ENCODE measurements at places on chromosomes 1 and 21.
A peak's percentile ranks its signal among the peaks of the same experiment; 100 is the strongest.

GRCh38 chr1:162560303-162561036 is 1.1 kb upstream of the UAP1 start:
- DNase-seq: peak; percentile 23

DNA sequence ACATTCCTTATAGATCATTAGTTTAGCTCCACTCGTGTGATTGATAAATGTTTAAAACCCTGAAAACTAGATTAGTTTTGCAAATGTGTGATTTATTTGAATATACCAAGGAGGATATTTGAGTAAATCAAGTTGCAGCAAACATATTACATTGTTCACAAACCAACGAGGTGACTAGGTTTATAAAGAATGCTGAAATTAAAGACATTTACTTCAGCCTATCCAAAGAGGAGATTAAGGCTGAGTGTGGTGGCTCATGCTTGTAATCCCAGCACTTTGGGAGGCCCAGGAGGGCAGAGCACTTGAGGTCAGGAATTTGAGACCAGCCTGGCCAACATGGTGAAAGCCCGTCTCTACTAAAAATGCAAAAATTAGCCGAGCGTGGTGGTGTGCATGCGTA is 34.1 kb downstream of the VTCN1 start:
- DNase-seq: no peak

GRCh38 chr1:245715291-245715701 is 560.5 kb downstream of the KIF26B start:
- DNase-seq: no peak

DNA sequence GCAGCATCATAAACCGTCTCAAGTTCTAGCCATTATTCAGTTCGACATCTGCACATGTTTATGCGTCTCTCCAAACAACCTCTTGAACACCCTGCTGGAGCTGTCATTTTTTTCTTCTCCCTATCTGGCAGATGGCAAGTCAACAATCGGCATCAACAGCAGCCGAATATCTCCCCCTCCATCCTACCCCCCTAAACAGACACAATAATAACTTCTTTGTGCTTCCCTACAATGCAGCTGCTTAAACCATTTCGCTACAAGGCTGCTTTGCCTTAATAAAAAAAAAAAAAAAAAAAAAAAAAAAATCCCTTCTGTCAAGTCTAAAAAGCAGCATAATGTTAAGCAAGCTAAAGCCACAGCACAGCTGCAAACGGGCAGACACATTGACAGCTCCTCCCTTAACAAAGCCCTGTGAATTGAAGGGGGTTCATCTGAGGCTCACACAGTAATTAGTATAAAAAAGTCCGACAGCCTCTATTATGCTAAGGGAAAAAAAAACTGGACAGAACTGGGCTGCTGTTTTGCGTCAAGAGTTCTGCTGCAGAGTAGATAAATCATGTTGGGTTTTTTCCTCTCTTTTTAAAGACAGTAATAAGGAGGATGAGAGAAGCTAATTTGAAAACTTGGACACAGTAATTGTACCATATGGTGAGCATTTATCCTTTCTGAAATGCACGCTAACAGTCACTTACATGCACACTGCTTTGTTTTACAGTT is 136.4 kb downstream of the AKT3 start:
- peak; percentile 73 for DNase-seq

DNA sequence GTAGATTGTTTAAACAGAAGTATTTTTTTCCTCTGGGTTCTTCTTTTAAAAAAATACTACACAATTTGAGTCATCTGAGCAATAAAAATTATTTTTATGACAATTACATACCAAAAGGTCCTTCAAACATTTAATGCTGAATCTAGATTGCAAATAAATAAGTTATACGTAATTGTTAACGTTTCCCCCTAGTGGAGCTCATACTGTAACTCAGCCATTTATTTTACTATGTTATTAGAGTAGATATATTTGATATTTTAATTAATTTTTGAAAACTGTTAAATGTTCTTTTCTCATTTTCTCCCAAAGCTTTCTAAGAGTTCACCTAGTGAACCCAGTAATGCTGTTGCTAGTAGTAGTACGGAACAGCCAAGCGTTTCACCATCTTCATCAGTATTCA is 33.5 kb downstream of the ZMYM1 start:
- no peak for DNase-seq

DNA sequence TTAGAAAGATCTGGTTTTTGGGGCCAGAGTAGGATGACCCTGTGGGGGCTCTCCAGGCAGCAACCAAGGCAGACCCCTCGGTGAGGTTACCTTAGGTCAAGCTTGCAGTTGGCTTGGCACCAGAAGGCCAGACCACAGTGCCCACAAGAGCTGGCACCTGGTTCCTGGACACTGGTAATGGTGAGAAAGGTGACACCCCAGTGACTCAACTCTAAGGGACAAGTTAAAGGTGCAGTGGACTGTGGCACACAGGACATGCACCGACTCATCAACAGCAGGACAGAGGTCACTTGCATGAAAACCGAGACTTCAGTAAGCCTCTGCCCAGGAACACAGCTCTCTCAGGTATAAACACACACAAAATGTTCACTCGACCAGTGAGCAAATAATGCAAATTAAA is 6.7 kb downstream of the LRRC38 start:
- DNase-seq: no peak

GRCh38 chr21:39531064-39531463 is 79.3 kb downstream of the SH3BGR start:
- peak; percentile 26 for DNase-seq

DNA sequence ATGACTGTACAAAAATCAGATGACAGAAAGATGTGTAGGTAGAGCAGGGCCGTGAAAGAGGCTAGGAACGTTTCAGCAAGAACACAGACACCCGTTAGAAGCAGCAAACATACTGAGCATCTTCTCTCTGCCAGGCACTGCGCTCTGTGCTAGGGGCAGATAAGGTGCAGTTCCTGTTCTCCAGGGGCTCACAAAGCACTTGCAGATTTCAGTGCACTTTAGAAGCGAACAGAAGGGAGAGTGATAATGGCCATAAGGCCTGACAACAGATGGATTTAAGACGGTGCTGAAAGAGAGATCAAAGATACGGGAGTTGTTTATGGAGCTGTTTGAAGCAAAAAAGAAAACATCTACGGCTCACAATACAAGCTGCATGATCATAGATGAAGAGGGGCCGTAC is 200.3 kb upstream of the FOXD3 start:
- DNase-seq: no peak

- DNase-seq: no peak
Measured at GRCh38 chr1:4797016-4797410, 142.6 kb downstream of the AJAP1 start.

DNA sequence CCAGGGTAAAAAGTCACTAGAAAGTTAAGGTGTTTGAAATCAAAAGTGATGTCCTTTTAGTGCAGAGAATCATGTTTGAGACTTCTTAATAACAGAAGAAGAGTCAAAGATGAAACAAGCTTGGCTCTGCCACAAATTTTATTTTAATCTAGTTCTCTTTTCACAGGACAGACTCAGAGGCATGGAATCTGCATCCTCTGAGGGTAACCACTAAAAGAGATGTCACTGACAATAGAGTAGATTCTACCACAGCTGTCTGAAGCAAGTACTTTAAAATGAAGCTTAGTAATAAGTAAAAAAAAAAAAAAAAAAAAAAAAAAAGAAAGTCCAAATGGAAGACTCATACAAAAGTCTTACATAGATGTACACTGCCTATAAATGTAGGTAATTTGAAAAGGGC is 519.7 kb upstream of the PRMT6 start:
- no peak for DNase-seq

DNA sequence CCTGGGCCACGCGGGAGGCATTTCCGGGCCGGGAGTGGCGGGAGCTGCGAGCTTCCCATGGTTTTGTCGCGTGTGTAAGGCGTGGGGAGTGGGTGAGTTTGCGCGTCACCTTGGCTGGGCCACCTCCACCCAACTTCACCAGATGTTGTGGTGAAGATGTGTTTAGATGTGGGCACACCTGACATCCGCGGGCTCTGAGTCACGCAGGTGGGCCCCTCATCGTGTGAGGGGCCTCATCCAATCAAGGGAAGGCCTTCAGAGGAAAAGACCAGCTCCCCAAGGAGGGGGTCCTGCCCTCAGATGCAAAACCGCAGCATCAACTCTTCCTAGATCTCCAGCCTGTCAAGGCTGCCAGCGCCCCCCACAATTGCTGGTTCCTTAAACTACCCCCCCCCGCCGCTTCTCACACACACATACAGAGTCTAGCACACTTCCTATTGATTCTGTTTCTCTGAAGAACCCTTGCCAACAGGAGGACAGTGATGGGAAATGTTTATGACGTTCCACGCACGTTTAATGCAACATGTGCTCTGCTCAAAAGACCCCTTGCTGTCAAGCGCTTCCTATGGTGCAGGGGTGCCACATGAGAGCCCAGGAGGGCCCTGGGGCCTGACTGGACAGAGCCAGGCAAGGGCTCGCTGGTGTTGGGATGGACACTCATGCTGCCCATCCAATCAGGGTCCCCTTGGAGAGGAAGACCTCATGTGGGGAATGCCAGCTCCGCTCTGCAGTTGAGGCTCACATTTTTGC is 11.9 kb downstream of the ACTRT2 start:
- DNase-seq: no peak

DNA sequence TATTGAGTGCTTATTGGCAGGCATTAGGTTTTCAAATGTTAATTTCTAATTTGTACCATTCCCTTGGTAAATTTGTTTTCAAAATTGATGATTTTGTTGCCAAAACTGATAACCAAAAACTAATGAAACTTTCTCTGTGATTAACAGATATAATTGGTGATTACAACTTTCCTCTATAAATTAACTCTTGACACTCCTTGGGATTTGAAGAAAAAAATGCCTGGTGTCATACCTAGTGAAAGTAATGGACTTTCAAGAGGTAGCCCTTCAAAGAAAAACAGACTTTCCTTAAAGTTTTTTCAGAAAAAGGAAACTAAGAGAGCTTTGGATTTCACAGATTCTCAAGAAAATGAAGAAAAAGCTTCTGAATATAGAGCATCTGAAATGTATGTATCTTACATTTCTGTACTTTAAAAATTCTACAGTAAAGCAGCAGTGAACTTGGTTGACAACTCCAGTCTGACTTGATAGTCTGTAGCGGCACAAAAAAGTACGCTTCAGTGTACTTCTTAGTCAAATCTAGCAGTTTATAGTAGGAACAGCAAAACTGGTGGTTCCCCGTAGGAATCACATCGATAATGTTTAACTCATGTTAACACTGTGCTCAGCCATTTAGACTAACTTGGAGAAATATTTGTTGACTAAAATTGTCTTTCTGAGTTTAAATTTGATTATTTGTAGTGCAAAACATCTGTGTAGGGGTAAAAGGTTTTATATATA is 3.0 kb downstream of the USP1 start:
- no peak for DNase-seq

- DNase-seq: no peak
Measured at GRCh38 chr1:152783095-152783494, 3.0 kb upstream of the LCE1E start.

GRCh38 chr1:168443899-168444298 is 99.9 kb downstream of the XCL2 start:
- no peak for DNase-seq

DNA sequence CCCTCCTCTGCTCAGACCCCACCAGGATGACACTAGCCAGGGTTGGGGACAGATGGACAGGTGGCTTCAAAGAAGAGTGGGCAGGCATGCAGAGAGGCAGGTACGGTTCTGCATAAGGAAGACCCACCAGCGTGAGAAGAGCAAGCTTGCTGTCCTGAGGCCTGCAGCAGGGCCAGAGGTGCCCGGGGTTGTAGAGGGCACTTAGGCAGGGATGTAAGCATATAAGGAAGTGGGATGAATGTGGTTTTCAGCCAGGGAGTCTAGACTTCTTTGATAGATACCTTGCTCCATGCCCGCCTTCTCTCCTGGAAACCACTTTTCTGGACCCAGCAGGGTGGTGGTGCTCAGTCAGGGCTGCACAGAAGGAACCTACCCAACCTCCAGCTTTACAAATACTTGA is 1.4 kb downstream of the TTC39A start:
- DNase-seq: no peak

DNA sequence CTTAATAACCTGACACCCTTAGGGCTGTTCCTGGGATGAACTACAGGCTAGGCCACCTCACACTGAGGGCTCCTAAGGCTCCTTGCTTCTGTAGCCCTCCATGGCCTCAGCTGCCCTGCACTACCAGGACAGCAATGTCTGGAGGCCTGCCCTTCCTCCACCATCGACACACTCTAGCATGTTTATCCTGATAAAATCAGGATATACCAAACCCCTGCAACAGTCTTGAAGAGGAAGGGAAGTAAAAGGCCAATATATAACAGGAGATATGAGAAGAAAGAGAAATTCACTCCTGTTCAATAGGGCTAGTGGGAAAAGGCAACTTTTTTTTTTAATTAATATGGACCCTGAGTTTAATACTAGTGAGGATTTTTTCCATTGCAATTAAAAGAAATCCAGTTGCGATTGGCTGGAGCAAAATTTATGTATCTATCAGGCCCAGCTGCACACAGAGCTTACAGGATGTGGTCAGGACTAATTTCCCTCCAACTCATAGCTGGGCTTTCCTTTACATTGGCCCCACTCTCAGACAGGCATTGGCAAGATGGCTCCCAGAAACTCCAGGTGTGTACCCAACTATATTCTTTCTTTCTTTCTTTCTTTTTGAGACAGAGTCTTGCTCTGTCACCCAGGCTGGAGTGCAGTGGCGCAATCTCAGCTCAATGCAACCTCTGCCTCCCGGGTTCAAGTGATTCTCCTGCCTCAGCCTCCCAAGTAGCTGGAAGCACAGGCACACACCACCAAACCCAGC is 13.5 kb upstream of the ATP2B4 start:
- no peak for DNase-seq

- no peak for DNase-seq
Measured at GRCh38 chr1:185957441-185958363, 223.5 kb downstream of the HMCN1 start.

DNA sequence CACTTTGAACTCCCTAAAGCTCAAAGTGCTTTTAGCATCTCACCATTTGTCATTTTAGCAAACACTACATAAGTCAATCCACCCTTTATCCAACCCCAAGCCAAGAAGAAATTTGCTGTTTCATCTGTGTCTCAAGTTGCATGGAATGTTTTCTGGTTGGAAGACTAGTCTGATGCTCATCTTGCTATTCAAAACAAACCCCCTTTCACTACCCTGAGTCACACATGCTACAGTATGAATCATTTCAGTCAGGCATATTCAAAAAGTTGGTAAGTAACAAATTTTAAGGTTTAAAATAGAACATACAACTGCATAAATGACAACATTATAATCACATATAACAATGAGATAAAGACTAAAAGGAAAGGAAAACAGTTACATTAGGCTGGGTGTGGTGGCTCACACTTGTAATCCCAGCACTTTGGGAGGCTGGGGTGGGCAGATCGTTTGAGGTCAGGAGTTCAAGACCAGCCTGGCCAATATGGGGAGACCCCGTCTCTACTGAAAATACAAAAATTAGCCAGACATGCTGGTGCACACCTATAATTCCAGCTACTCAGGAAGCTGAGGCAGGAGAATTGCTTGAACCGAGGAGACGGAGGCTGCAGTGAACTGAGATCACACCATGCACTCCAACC is 38.7 kb downstream of the DSTYK start:
- DNase-seq: no peak

GRCh38 chr1:171220581-171221054 is 27.7 kb upstream of the FMO1 start:
- DNase-seq: no peak

GRCh38 chr1:184634296-184634695 is 120.4 kb downstream of the EDEM3 start:
- no peak for DNase-seq

All from NCI-H510A treated with DMSO at 0.1 percent for 48 hours (cell line).